Tibial artery (tissue), 4 donors: ENCODE measurements at places on chromosomes 7 and 10.

DNA sequence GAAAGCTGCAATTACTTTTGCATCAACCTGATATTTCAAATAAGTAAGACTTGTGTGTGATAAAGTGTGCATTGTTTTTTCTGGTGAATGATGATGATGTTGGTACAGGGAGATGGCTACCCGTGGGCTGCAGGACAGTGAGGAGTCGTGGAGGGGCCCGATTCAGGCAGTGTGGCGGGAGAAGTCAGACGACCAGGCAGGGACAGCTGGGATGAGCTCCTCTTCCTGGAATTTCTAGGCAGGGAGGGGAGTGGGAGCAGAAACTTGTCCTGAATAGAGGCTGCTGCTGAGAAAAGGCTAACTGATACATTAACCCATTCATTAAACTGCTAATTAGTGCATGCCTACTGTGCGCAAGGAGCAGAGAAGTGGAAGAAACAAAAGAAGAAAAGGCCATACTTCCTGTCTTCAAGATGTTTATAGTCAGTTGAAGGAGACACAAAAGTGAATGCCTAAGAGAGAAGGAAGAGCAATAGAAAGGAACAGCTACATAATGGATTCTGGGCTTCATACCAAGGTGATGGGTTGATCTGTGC lies 9.3 kb upstream of the GATAD1 start:
- no peak for DNase-seq

GRCh38 chr7:158299607-158300006 lies 288.0 kb downstream of the PTPRN2 start:
- DNase-seq = peak; percentile 4

DNA sequence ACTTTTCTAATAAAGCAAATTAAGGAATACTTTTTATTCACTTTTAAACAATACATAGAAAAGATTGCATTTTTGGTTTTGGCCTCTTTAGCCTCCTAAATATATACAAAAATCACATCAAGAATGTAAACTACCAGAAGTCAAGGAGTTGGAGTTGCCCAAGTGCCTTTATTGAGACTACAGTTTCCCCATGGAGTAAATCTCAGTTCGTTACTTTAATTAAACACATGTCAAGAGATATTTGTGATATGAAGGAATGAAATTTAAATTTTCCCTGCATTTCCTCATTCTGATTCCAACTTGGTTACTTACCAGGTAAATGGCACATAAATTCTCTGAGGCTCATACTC lies 492.9 kb downstream of the TNS3 start:
- no peak for DNase-seq

DNA sequence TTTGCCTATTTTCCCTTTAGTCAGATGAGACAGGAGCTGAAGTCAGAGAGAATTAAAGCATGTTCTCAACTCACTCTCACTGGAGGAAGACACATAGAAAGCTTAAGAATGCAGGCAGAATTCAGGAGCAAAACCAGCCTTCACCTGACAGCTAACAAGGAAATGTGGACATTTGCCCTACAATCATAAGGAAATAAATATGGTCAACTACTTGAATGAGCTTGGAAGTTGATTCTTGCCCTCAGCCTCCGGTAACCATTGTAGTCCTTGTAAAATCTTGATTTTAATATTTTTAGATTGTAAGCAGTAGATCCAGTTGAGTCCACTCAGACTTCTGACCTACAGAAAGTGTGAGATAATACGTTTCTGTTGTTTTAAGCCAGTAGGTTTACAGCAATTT lies 752.5 kb upstream of the ZWINT start:
- no peak for DNase-seq

- no peak for DNase-seq
Measured at GRCh38 chr10:43090188-43090587, 13.3 kb downstream of the RET start.

DNA sequence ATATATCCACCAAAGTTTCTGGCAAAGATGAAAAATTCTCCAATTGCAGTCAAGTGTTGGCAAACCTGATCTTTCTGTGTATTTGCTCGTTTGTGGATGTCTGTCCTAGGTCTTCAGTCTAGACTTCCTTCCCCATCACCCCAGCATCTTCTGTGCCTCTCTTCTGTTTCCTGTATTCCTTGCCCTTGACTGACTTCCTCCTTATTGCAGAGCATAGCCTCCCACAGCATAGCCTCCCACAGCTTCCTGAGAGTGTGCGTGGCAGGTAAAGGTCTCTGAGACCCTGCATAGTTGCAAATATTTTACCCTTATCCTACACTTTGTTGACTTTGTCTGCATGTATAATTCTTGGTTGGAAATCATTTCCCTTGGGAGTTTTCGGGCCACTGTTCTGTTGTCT lies 18.4 kb downstream of the SLC18A2 start:
- no peak for DNase-seq

DNA sequence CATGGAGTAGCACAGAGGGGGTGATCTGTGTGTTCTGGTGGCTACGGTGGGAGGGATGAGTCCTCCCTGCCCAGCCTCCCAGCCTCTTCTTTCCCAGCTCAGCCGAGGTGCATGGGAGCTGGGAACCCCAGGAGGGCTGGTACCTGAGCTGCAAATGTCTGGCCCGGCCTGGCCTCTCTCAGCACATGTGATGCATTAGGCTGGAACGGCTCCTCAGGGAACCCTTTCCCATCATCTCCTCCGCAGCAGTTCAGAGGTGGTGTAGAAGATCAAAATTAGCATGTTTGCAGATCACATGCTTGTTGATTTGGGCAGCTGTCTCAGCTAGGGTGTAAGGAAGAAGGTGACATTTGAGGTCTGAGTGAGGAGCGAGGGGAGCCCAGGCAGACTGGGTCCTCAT lies 126.6 kb downstream of the EMX2 start:
- DNase-seq = no peak
